ENCODE measurements at places on chromosomes 5 and 9. TPM values are rescaled to one million over a fixed set of nuclear protein-coding genes. Genes with fewer than 3 reads are reported as not detected.

Gene NUDT12
- 15.1 TPM for total RNA-seq

Gene SLC6A19
- total RNA-seq, result 1.0 TPM

Gene PROB1
- 0.55 TPM for total RNA-seq

Gene SPEF2
- 1.1 TPM for total RNA-seq

Gene BARHL1
- total RNA-seq, result not detected

DNA sequence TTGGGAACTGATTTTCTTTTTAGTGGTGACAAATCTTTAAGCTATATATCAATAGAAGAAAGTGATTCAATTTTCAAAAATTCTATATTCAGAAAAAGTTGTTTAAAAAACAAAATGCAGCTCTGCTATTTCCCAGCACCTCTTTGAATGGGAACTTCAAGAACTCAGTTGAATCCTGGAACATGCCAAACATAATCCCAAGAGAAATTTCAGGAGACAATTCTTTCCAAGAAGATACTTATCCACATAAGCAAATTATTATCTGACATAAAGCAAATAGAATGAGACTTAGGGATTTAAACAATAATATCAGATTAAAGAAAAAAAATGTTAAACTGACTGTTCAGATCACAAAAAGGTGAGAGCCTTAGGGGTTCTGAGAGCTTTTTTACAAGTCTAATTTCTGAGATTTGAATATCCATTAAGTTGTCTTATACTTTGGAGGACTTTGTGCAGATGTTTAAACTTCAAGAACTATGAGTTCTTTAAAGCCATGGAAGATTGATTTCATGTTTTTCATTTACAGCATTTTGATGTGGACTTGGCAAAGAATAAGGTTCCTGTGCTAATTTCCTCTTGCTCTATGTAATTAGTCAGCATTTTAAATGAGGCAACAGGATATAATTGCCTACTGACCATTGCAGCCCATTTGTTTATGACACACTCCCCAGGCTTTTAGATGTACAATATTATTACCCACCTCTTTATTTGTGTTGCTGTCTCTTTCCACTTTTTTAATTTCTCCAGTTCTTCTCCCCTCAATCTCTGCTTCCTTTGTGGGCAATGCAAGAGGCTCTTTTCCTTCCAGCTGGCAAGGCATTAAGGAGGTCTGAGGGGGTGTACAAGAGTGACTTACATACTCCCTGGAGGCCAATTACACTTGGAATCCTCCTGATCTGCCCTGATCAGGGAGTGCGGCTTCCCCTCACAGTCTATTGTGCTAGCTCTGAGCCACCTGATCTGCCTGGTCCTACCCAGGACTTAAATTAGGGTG lies 419.1 kb downstream of the NR2F1-AS1 start:
- peak; percentile 35 for DNase-seq

DNA sequence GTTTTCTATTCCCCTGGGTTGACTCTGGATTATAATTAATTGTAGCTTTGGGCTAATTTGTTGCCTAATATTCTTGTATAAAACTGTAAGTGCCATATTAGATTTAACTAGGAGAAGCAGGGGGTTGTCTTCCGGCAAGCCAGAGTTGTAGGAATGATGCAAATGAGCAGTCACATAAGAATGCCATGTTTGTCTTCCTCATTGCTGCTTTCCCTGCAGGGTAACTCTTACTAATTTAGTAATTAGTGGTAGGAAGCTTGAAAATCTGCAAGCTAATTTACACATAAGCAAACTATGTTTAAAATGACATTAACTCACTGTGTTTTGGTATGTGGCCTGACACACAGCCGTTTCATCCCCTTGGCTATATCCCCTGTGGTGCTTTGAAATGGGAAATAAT lies 527.8 kb downstream of the KCTD16 start:
- no peak for DNase-seq

Gene PTBP3
- total RNA-seq, result 39.9 TPM

DNA sequence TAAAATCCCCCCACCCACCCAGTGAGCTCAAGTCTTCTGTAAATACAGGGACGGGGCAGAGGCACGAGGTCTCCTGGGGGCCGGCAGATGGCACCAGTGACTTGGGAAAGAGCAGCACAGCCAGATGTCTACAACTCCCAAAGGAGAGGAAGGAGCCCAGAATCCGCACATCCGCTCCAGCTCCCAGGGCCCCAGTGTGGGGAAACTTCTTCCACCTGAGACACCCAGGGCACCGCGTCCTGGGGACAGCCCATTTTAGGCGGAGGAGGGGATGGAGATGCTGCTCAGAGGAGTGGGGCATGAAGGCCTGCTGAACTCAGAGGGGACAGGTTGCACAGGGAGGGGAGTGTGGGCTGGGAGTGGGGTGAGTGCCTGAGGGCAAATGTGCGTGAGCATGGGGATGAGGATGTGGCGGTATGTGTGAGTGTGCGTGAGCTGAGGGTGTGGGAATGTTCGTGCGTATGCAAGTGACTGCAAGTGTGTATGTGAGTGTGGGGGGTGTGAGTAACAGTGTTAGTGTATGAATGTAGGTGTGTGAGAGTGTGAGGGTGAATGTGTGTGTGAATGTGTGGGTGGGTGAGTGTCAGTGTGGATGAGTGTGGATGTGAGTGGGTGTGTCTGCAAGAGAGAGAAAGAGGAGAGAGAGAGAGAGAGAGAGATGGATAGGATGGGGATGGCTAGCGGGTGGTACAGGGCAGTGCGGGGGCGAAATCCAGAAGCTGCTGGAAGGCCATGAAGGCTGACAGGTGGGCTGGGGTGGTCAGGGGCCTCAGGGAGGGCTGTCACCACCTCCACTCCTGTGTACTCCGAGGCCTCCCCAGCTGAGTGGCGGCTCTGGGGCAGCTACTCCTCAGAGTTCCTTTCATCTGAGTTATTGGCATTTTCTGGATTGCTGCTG lies 63.5 kb downstream of the DUSP1 start:
- DNase-seq, result peak; percentile 31

- no peak for DNase-seq
These were observed 39.1 kb downstream of the FBN2 start for GRCh38 chr5:128498844-128499455.

GRCh38 chr9:29697011-29697410 lies 2123.7 kb upstream of the C9orf72 start:
- no peak for DNase-seq

DNA sequence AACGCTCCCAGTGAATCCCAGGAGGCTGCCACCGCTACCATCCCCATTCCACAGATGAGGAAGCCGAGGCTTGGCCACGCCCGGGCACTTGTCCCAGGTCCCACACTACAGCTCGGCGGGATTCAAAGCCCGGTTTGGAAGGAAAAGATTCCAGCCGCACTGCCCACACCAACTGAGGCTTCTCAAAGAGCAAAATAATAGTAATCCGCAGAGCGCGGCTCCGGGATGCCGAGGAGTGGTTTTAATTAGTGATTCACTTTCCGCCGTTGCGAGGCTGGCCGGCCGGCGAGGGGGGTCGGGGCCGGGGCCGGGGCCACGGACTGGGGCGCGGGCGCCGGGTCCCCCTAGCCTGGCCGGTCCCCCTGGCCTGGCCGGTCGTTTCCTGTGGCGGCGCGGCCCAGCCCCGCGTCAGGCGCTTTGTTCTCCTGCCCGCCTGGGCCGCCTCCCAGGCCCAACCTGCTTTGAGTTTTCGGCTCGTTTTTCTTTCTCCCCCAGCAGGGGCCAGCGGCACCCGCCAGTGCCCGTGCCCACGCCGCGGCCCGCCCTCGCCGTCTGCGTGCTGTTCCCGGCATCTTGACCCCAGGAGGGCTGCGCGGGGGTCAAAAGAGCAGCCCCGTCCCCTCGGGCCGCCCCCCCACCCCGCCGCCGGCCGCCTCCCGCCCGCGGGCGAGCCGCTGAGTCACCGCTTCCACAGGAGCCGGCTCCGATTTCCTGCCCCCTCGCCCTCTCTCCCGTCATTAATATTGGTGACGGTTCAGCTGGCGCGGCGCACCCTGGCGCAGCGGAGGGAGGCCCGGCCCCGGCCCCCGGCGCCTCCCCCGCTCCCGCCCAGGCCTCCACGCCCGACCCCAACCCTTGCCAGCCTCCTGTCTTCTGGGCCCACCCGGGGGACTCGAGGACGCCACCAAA lies 31.2 kb downstream of the FGF18 start:
- DNase-seq, result no peak

- DNase-seq, result no peak
These were observed 954.7 kb upstream of the ARRDC3 start for GRCh38 chr5:92337772-92338234.

- DNase-seq, result no peak
These were observed 529.1 kb upstream of the CLINT1 start for GRCh38 chr5:158388021-158388420.

- no peak for DNase-seq
These were observed 278.4 kb downstream of the RASEF start for GRCh38 chr9:82784589-82784988.

Gene ANKRD31
- total RNA-seq, result 2.8 TPM

Gene TAS2R1
- not detected for total RNA-seq

Gene NUTM2G
- total RNA-seq, result not detected

Gene JAKMIP2
- total RNA-seq, result not detected

DNA sequence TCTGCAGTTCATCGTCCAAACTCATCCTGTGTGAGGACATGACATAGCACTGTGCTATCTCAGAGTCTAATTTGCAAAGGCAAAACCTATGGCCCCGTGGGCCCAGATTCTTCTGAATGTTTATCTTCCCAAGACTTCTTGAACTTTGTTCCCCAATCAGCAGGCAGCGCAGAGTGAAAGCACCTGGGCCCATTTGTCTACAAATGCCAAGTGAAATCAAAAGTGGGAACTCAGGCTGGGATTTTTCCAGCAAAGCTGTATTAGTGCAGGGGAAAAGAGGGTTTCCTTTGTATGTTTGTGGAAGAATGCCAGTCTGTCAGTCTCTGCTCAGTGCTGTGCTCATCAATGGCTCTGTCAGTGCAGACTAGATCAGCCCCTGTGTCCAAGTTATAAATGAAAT lies 55.8 kb downstream of the FOXD1 start:
- no peak for DNase-seq

GRCh38 chr9:84394036-84394435 lies 53.5 kb upstream of the SLC28A3 start:
- DNase-seq, result no peak

Gene LAMC3
- total RNA-seq, result 1.8 TPM

Gene PNPLA7
- not detected for total RNA-seq

GRCh38 chr5:177545487-177546257 lies 8.7 kb downstream of the FAM193B start:
- no peak for DNase-seq

DNA sequence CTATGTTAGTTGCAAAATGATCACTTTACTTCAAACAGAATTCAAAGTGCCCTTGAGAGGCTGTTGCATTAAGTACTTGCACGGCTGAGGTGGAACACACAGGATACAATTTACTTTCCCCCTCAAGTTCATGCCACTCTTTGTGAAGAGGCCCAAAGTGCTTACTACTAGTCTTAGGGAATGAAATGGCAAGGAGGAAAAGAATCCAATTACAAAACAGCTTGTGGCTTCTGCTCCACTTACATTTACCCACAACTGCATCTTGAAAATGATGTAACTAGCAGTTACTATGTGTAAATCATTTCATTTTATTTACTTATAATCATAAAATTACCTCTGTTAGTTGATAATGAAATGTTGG lies 14.6 kb downstream of the FOXD1 start:
- no peak for DNase-seq

DNA sequence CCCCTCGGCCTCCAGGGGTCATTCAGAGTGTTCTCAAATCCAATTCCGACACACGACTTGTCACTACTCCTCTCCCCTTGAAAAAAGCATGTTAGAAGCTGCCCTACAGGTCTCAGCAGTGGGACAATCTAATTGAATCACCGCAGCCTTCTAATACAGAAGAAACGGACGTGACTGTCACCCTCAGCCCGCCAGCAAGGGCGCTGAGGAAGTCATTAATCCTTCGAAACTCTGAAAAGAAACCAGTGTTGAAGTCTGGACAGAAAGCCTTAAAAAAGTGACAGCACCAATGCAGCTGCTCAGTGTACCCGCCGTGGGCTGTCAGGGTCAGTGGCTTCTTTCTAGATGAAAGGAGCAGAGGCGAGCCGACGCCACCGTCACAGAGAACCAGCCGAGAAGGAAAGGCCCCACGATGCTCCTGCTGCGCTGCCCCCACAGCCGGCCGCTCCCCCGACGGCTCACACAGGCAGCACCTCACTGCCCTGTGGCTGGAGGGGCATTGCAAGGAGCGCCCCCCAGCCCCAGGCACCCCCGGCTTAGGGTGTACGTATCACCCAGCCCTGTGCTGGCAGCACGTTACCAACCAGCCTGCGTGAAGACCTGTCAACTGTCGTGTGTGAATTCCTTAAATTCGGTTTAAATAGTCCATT lies 5.7 kb downstream of the BRD3OS start:
- DNase-seq, result no peak

Data from G401 (cell line).